ENCODE measurements at places on chromosomes 2 and 18. TPM values are rescaled to one million over a fixed set of nuclear protein-coding genes. Genes with fewer than 3 reads are reported as not detected.

DNA sequence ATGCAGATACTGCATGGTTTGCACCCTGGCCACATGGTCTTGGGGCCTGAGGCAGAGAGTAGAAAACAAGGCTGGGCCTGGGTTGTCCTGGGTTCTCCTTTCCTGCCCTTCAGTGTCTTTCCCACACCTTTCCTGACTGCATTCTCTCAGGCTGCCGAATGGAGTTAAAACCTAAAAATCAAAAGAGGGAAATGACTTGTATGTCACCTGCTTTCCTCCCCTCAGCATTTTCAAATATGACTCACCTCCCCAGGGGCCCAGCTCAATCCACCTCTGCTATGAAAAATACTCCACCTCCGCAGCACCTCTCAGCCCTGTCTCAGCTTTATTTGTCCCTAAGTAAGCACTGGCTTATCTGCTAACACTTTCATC lies 457.8 kb upstream of the MEX3C start:
- no peak for DNase-seq

- no peak for DNase-seq
Observed at GRCh38 chr2:187129868-187130267, 280.9 kb upstream of the ZSWIM2 start.

Gene MYOM1
- total RNA-seq = 0.55 TPM

Gene ASTL
- not detected for total RNA-seq

DNA sequence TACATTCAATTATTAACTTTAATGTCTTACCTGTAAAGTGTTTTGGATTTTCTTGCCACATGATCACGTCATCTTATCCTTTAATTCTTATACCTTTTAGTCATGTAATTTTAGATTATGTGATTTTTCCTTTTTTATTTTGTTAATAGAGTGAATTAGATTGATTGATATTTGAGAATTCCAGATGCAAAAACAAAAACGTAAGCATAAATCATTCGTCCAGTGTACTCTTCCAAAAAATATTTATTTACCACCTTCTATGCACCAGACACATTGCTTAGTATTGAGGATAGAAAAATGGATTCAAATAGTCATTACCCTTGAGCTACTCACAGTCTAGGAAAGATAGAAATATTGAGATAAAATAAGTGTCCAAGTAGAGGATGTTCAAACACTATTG lies 249.6 kb downstream of the PDE11A start:
- DNase-seq = no peak

DNA sequence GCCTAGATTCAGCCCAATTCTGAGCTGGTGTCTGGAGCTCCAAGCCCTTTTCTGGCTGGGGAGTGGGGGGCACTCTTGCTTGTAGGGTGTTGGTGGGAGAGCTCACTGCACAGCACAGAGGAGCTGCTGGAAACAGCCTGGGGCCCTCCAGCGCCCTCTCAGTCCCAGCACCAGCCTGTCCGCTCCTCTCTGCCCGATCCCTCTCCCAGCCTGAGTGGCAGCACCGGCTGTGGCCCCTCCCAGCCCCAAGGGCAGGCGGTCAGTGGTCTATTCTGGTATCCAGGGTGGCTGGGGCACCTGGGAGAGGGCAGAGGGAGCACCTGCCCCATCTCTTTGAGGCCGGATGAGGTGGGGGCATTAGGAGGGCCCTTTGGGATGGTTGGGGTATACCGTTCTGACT lies 13.2 kb upstream of the DES start:
- peak; percentile 87 for DNase-seq

- DNase-seq = no peak
Observed at GRCh38 chr18:49100226-49100968, 149.6 kb upstream of the SMAD7 start.

Gene RIOK3
- total RNA-seq = 23.1 TPM

DNA sequence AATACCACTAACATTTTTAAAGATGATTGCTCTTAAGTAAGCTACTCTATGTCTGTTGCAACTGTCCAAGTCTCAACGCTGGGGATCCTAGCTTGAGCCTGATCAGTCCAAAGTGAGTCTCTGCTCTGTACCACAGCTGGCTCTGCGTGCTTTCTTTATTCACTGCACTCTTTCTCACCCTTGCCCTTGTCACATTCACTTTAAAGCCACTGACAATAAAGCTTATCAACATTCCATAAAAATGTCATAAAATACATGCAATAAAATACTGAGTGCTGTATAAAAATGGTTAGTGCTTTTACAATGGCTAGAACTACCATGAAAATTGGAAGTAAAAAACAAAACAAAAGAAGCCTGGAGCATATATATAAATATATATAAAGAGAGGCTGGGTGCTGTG lies 45.5 kb upstream of the LRRTM4 start:
- DNase-seq = no peak

DNA sequence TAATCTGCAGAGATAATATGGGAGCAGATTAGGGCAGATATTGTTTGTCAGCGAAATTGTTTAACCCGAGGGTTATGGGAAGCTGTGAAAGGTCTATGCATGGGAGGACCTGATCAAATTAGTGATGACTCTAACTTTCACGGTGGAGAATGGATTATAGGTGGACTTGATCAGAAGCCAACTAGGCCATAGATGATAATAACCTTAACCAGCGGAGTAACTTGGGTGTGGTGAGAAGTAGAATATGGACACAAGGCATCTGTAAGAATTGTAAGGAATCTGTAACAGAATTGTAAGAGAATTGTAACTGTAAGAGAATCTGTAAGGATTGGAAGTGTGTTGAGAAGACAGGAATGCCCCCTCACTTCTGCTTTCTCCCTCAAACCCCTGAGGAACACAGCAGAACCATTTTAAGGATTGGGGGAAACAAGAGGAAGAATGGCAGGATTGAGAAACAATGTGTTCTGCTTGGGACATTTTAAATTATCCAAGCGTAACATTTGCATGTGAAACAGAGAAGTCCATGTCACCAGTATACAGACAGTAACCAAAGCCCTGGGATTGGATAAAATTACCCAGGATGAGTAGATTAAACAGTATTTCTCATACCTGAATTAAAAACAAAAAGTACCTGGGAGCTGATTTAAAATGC lies 14.9 kb upstream of the SLC39A10 start:
- no peak for DNase-seq

DNA sequence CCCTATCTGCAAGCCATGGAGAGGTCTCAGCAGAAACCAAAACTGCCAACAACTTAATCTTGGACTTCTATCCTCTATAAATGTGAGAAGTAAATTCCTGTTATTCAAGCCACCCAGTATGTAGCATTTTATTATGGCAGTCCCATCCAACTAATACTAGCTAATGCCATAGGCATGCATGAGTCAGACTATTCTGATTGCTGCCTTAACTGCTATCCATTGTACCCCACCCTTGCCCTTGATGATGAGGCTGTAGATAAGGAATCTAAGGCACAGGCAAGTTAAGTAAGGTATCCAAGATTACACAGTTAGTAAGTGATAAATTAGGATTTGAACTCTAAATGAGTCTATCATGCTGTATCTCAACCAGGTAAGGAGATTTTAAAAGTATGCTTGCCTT lies 223.0 kb downstream of the UBE2E3 start:
- DNase-seq = no peak

GRCh38 chr2:203461746-203462145 lies 73.4 kb downstream of the RAPH1 start:
- DNase-seq = no peak

GRCh38 chr2:236172255-236173035 lies 4.3 kb upstream of the GBX2 start:
- peak; percentile 81 for DNase-seq

- DNase-seq = no peak
Observed at GRCh38 chr18:3051718-3052410, 38.9 kb upstream of the LPIN2 start.

DNA sequence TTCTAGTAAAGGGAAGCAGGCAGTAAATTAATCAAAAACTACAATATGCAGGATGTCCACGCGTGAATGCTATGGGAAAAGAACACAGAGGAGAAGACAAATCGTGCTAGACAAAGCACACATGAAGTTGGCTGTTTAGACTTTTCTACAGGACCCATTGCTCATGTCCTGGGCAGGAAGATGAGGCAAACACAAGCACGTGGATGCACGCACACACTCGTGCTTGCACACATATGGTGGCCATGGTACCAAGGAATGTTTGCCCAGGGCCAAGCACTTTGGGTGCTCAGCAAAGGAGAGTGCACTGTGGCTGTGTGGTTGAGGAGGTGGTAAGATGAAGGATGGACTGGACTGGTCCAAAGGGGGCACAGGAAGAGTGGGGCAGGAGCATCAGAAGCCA lies 80.2 kb upstream of the MCFD2 start:
- no peak for DNase-seq

- peak; percentile 48 for DNase-seq
Observed at GRCh38 chr2:48601349-48601748, 16.3 kb upstream of the GTF2A1L start.

DNA sequence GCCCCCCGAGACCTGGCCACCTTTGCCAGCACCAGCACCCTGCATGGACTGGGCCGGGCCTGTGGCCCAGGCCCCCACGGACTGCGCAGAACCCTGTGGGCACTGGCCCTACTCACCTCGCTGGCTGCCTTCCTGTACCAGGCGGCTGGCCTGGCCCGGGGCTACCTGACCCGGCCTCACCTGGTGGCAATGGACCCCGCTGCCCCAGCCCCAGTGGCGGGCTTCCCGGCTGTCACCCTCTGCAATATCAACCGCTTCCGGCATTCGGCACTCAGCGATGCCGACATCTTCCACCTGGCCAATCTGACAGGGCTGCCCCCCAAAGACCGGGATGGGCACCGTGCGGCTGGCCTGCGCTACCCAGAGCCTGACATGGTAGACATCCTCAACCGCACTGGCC lies 554 bp downstream of the ASIC4 start:
- no peak for DNase-seq

Gene ORMDL1
- 39.9 TPM for total RNA-seq

Data from H7 (cell line).